ENCODE measurements at places on chromosomes 4 and X. TPM values are rescaled to one million over a fixed set of nuclear protein-coding genes. Genes with fewer than 3 reads are reported as not detected.

GAGE12F gene
- total RNA-seq = not detected

TEX11 gene
- total RNA-seq = 0.12 TPM

JCHAIN gene
- not detected for total RNA-seq

VEGFC gene
- total RNA-seq = 19.2 TPM

NAP1L2 gene
- total RNA-seq = 2.2 TPM

NEIL3 gene
- total RNA-seq = 43.6 TPM

FANCB gene
- 6.4 TPM for total RNA-seq

OPRPN gene
- total RNA-seq = not detected

GYPE gene
- 1.3 TPM for total RNA-seq

RAB41 gene
- total RNA-seq = not detected

COL4A6 gene
- total RNA-seq = 157 TPM

All from NCI-H460 (cell line).